ENCODE measurements at places on chromosomes 2 and 18.
A peak's percentile ranks its signal among the peaks of the same experiment; 100 is the strongest.

GRCh38 chr2:223759569-223760430 lies 77.6 kb downstream of the AP1S3 start:
- no peak for DNase-seq

DNA sequence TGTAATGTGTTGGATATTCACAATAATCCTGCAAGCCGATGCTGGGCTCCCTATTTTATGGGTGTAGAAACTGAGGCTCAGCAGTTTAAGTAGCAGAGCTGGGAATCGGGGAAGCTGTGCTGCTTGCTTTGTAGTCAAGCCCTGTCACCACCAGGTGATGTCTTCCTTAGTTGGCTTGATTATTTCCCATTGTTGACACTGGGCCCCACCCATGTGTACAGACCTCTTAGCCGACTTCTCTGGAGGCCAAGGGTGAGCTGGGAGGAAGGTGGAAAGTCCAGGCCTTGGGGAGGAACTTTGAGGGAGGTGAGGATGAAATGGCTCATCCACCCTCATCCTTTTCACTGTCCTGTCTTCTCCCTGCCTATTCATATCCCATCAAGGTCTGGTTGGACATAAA lies 60.0 kb downstream of the CAPN13 start:
- DNase-seq = no peak

DNA sequence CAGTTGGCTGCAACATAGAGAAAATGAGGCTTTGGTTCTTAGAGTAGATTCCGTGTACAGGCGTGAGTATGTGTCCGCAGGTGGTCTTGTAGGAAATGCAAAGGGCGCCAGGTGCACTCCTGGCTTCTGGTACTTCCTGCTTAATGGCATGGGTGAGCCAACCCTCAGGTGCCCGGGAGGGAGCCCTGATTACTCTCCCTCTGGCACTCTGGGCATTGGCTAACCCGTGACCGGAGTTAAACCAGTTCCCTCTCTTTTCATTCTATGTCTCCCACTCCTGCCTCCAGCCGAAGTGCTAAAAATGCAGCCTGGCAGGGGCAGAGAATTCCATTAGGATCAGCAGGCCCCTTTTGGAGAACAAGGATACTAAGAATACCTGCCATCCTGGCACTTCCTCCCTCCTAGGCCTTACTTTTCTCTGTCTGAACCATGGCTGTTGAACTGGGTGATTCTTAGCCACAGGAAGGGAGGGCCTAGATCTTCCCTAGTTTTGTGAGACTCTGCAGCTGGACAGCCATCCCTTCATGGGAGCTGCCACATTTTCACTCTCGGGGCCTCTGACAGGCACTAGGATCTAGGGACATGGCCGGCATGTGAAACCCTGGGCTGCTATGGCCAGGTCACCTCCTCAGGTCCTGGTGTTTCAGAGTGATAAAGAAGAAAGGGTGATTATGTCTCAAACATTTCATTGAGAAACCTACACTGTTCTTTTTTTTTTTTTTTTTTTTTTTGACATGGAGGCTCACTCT lies 6.5 kb downstream of the MERTK start:
- DNase-seq = no peak

GRCh38 chr2:83572400-83572799 lies 886.7 kb downstream of the SUCLG1 start:
- no peak for DNase-seq

DNA sequence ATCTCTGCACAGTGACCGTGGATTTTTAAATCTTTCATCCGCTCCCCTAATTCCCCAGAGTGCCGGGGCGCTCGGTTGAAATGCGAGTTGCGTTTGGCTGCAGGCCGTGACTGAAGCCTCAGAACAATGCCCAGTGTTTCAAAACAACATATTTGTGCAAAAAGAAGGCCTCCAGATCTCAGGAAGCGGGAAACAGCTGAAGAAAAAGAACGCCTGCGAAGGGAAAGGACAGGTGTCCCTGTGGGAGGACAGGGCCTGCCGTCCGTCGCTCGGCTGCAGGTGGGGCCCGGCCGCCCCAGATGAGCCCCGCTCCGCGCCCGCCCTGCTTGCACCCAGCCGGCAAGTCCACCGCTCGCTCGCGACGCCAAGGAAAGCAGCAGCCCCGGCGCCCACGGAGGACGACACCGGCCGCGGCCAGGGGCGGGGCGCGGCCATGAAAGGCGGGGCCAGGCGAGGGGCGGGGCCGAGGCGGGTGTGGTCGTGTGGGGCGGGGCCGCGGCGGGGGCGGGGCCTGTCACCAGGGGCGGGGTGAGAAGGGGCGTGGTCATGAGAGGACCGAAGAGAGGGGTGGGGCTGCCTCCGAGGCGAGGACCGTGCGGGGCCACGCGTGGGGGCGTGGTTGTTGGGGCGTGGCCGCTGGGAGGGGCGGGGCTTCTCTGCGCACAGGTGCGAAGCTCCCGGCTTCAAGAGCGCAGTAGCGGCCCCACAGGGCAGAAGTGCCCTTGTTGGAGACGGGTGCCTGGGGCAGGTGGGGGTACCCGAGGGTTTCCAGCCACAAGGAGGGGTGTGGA lies 17.6 kb upstream of the BOK start:
- peak; percentile 73 for DNase-seq

DNA sequence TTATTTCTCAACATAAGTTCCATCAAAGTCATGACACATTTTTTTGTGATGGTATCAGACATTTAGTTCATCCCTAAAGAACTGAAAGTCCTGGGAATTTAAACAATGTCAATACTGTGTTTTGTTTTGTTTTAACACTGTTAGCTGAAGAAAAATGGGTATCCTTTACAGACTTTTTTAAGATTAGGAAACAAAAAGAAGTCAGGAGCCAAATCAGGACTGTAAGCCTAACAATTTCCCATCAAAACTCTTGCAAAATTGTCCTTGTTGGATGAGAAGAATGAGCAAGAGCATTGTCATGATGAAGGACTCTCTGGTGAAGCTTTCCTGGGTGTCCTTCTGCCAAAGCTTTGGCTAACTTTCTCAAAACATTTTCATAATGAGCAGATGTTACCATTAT lies 69.4 kb downstream of the SRD5A2 start:
- no peak for DNase-seq

DNA sequence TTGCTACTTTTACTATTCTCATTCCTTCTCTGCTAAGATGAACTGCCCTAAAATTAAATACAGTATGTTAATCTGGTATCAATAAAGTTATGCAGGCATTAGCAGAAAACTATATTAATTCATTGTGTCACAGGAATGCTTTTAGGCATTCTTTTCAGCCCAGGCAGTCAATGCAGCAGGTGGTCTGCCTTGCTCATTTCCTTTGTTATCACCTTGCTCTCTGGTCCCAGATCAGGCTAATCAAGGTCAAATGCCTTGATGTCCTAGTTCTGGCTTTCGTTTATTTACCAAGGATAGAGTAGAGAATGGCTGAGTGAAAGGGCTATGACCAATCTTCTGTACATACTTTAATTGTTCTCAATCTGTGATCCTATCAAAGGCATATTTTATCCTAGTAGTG lies 1023.6 kb downstream of the TMEM182 start:
- no peak for DNase-seq

DNA sequence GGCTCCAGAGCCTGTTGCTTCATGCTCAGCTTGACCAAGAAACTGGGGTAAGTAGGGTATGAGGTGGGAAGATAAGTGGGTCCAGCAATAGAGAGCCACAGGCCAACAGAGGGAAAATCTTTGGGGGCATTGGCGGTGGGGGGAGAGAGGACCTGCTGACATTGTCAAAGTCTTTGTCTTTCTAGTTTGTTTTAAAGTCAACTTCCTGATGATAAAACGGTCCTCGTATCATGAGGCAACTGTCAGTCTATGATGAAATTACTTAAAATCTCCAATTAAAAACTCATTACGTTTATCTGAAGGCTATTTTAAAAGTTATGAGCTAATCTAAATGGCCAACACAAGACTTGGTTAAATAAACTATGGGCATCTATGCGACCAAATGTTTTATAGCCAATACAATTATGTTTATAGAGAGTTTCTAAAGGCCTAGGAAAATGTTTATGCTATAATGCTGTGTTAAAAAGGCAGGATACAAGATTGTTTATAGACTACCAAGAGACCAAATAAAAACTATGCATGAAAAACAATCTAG lies 84.4 kb upstream of the CD28 start:
- DNase-seq = no peak

GRCh38 chr2:160380611-160381010 lies 113.0 kb downstream of the RBMS1 start:
- no peak for DNase-seq

- DNase-seq = no peak
Observed at GRCh38 chr2:20199633-20200270, 25.2 kb downstream of the SDC1 start.

DNA sequence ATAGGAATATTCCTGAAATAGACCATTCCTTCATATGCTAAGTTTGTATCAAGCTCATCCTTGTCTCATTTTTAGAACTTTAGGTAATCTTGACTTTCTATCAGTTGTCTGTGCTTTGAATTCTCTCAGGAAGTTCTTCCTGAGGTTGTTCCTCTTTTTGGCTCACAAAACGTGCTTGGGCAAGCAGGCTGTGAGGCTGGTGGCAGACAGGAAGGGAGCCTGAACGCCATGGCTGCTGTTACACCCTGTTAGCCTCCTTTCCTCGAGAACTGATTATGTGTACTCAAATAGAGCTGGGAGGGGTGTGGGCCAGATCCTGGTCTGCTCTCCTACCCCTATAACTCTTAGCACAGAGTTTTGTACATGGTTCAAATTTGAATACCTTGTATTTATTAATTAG lies 136.4 kb upstream of the CELF4 start:
- no peak for DNase-seq

DNA sequence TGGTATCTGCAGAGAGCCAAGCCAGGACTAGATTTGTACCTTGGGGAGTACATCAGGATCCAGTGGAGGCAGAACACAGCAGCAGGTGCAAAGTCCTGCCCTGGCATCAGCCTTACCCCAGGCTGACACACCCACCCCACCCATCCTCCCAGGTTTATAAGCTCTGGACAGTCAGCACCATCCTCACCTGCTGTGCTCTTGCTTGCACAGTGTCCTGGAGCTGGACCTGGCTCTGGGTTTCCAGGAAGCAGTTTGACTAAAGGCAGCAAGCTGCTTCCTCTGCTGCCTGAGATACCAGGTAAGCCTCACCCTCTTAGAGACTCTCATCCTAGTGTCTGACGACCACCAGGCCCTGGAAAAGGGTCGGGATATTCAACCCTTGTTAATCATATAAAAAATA lies at the start of gene SULT1C3:
SULT1C3 (plus strand) TSS at position 183 of the 400 bp plus-strand sequence. CDS start 7,227 bp downstream, outside the sequence.
- no peak for DNase-seq

- DNase-seq = no peak
Observed at GRCh38 chr2:187900021-187900420, 345.8 kb upstream of the TFPI start.

- no peak for DNase-seq
Observed at GRCh38 chr18:3156325-3156640, 63.5 kb downstream of the MYOM1 start.

DNA sequence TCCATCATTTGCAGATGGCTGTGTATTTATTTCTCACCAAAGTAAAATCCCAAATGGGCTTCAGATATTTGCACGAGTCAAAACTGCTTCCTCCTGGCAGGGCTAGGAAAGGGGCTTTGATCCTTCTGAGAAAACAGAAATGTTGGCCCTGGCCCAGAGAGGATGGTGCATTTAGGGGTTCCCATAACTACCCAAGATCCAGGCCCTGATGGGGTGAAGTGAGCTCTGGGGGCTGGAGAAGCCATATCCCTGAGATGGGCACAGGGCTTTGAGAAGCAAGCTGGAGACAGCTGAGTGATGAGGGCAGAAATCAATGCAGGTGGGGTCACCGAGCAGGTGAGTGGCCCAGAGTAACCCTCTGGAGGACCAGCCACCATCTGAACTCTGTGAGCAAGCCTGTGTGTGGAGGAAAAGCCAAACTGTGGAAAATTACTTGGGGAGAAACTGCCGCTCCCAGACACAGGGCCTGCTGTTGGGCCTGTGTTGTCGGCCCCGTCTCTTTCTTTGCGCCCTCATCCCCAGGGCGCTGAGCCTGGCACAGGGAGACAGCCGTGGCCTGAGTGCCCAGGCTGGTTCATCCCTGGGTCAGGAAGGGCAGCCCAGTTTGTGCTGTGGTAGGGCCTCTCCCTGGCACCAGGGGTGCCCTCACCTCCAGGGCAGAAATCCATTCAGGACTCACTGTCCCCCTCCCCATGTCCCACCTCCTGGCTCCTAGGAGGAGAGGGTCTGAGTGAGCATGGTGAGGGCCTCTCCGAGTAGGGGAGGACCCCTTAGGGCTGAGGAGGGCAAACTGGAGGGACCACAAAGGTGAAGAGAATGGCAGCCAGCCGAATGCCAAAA lies 167.8 kb upstream of the HAAO start:
- no peak for DNase-seq

- DNase-seq = no peak
Observed at GRCh38 chr2:106816974-106817373, 69.0 kb downstream of the ST6GAL2 start.

- no peak for DNase-seq
Observed at GRCh38 chr18:56258178-56258577, 380.2 kb downstream of the TXNL1 start.

- no peak for DNase-seq
Observed at GRCh38 chr18:48827291-48828193, 123.2 kb downstream of the SMAD7 start.

- no peak for DNase-seq
Observed at GRCh38 chr18:55695091-55695490, 107.1 kb upstream of the TCF4 start.

- DNase-seq = no peak
Observed at GRCh38 chr2:120692691-120693090, 43.0 kb upstream of the GLI2 start.

- DNase-seq = no peak
Observed at GRCh38 chr2:239269916-239270315, 130.9 kb downstream of the HDAC4 start.

- DNase-seq = no peak
Observed at GRCh38 chr2:45891719-45892424, 240.4 kb downstream of the PRKCE start.

DNA sequence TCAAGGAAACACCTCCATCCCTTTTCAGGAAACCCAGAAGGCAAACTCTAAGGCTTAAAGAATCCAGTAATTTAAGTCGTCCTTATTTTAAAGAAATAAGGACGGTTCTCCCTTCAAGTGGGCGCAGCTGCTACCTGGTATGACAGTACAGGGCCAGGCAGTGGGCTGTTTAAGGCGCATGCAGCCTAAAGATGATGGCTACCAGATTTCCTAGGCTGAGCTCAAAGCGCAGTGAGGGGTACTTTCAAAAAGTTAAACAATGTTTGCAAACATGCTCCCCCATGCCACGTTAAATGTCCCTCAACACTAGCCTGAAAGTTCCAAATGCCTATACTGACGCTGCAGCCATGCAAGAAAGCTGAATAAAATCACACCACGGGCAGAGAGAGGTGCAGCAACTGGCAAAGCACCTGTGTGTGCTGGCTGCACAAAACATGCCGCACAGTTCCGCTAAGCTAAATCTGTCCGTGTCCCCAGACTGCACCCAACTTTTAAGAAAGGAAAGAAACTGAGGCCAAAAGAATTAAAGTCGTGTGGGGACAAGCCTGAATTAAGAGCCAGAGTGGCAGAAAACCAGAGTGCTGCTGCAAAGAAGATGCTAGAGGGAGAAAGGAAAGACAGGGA lies 583 bp downstream of the HIBCH start:
- no peak for DNase-seq
